ENCODE measurements at places on chromosomes 6 and 20. TPM values are rescaled to one million over a fixed set of nuclear protein-coding genes. Genes with fewer than 3 reads are reported as not detected.

The WFDC8 gene
- not detected for total RNA-seq

The SYTL3 gene
- total RNA-seq, result 3.1 TPM

The GLP1R gene
- total RNA-seq, result not detected

GRCh38 chr6:14757418-14757817 is 488.5 kb upstream of the JARID2 start:
- no peak overlapping the region for H3K27ac ChIP-seq
- no peaks in the 10 kb centered on the region for H3K4me1 ChIP-seq
- no peaks in the 10 kb centered on the region for H3K27me3 ChIP-seq
- H3K4me3 ChIP-seq, result no peak overlapping the region

- H3K27ac ChIP-seq, result no peak overlapping the region
- H3K4me3 ChIP-seq, result no peak overlapping the region
- H3K4me1 ChIP-seq, result no peaks in the 10 kb centered on the region
- no peak for DNase-seq
- H3K36me3 ChIP-seq, result no peaks in the 10 kb centered on the region
These were observed 45.7 kb downstream of the MYLIP start for GRCh38 chr6:16174416-16175078.

DNA sequence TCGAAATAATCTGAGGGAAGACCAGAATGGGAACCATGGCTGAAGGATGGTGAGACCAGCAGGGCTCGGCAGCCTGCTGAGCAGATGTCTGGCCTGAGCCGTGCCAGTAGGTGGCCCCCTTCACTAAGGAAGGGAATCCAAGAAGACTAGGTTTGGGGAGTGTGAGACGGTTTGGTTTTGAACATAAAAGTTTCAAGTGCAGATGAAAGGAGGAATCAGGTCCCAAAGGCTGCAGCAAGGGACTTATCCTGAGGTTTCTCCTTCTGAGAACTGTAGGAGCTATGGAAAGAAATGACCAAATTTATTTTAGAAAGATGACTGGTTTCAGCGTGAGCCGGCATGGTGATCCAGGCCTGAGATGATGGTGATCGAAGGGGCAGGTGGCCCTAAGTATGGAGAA is 4.6 kb upstream of the OSER1 start:
- H3K4me1 ChIP-seq, result no peaks in the 10 kb centered on the region
- H3K27ac ChIP-seq, result no peak overlapping the region
- DNase-seq, result peak; percentile 74
- no peaks in the 10 kb centered on the region for H3K27me3 ChIP-seq
- H3K4me3 ChIP-seq, result no peak overlapping the region
- no peaks in the 10 kb centered on the region for H3K36me3 ChIP-seq

- H3K27ac ChIP-seq, result peak overlapping the region; percentile 36
- H3K4me1 ChIP-seq, result no peaks in the 10 kb centered on the region
- H3K4me3 ChIP-seq, result no peak overlapping the region
These were observed 190.3 kb downstream of the ANKRD60 start for GRCh38 chr20:58038123-58038654.

GRCh38 chr6:139586273-139586672 is 211.8 kb upstream of the CITED2 start:
- DNase-seq, result no peak
- H3K4me3 ChIP-seq, result no peak overlapping the region
- H3K27me3 ChIP-seq, result no peaks in the 10 kb centered on the region
- no peaks in the 10 kb centered on the region for H3K36me3 ChIP-seq
- no peak overlapping the region for H3K27ac ChIP-seq

DNA sequence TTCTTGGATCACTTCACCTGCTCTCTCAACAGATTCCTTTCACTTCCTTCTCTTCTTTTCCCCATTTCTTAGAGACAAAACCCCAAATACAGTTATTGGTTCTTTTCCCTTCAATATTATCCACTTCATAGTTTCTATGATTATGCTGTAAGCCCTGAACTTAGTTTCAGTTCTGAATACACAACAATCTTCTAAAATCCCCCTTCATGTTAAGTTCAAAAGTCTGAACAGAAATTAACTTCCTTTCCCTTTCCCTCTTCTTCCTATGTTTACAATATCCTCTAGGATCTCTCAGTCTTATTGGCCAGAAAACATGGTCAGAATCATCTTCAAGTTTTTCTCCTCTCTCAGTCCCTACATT is 57.7 kb downstream of the OGFRL1 start:
- no peak overlapping the region for H3K27ac ChIP-seq
- no peak overlapping the region for H3K4me3 ChIP-seq

DNA sequence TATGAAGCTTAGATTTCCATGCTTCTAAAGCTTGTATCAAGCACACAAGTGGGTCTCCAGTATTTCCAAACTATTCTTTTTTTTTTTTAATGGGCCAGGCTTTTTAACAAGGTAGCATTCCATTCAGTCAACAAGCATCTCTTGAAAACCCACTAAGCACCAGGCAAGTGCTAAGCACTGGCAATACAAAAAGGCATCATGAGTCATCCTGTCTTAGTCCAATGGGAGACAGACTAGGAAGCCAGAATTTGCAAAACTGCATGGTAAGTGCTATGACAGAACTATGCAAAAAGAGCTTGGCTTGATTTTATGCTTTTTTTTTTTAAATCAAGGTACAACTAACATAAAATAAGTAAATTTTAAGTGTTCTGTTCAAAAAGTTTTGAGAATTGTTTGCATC is 109.3 kb upstream of the DST start:
- no peaks in the 10 kb centered on the region for H3K36me3 ChIP-seq
- DNase-seq, result no peak
- H3K4me1 ChIP-seq, result peaks cover 95% of the 10 kb centered on the region
- H3K4me3 ChIP-seq, result no peak overlapping the region
- no peaks in the 10 kb centered on the region for H3K27me3 ChIP-seq

GRCh38 chr6:31202259-31203166 is 32.0 kb upstream of the POU5F1 start:
- no peak overlapping the region for H3K4me3 ChIP-seq
- H3K27ac ChIP-seq, result peak overlapping the region; percentile 77
- H3K36me3 ChIP-seq, result no peaks in the 10 kb centered on the region
- no peaks in the 10 kb centered on the region for H3K27me3 ChIP-seq
- H3K4me1 ChIP-seq, result peaks cover 17% of the 10 kb centered on the region

Measured in sigmoid colon (tissue), 7 donors.